ENCODE measurements at places on chromosomes 6 and 20.

DNA sequence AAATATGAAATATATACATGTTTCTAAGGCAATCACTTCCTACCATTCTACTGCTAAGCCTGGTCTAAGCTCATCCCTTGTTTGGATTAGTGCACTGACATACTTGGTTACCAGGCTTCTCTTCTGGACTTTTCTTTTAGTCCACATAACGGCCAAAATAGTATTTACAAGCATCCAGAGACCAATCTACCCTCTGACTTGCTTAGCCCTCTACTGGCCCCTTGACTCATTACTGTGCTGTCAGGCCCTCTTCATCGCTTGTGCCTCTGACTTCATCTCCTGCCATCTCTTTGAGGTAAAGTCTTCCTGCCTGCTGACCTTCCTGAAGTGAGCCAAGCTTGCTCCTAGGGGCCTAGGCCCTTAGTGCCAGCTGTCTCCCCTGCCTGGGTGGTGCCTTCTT is 35.1 kb downstream of the TULP4 start:
- no peak for DNase-seq

GRCh38 chr20:53828682-53829254 is 235.1 kb upstream of the ZNF217 start:
- DNase-seq, result no peak

- DNase-seq, result no peak
Measured at GRCh38 chr6:347232-347631, 44.3 kb upstream of the IRF4 start.

DNA sequence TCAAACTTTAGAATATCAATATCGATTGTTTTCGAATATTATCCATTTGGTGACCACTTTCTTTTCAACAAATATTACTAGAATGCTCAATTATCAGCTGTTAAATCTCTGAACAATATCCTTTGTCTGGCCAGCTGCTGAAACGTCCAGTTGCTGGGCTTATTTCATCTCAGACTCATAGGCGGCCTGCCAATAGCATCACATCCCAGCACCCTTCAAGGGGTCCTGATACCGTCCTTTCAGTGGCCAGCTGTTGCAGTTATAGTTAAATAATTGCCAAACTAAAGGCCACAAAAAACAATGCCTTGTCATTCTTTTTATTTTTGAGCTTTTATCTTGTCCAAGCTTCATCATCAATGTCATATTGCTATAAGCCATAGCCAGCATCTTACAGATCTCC is 1006.8 kb upstream of the MANEA start:
- DNase-seq, result no peak

GRCh38 chr6:69774740-69775584 is 21.8 kb downstream of the LMBRD1 start:
- DNase-seq, result no peak

GRCh38 chr6:136529710-136530109 is 20.5 kb downstream of the MAP7 start:
- DNase-seq, result no peak

GRCh38 chr6:2129182-2129621 is 116.2 kb downstream of the GMDS start:
- no peak for DNase-seq
